Suprapubic skin (tissue), 4 donors: ENCODE measurements at places on chromosomes 16 and 17.

GRCh38 chr16:84236671-84237070 lies 3.1 kb downstream of the KCNG4 start:
- H3K36me3 ChIP-seq = no peaks in the 10 kb centered on the region
- DNase-seq = no peak
- no peak overlapping the region for H3K4me3 ChIP-seq
- H3K27me3 ChIP-seq = peaks cover 2% of the 10 kb centered on the region
- peaks cover 4% of the 10 kb centered on the region for H3K4me1 ChIP-seq
- no peak overlapping the region for H3K27ac ChIP-seq

DNA sequence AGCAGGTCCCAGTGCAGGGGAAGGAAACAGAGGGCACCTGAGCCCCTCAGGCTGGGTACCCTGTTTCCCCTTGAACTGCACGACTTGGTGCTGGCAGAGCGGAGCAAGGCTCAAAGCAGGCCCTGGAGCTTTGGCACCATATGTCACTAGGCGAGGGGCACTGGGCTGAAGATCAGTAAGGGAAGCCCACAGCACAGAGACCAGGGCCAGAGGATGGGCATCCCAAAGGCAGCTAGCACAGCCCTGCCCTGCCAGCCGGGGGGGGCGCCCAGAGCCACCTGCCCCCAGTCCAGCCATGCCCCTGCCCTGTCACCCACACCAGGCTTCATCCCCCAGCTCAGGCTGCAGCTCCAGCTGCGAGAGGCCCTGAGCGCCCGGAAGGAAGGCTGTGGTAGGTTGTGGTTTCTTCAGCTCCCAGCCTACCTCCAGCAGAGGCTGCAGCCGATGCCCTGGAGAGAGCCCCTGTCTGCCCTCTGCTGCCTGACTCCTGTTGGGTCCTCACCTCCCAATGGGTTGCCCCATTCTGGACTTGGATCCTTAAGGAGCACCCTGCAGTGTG lies 10.9 kb downstream of the NHERF1 start:
- DNase-seq = no peak
- H3K27me3 ChIP-seq = no peaks in the 10 kb centered on the region
- H3K36me3 ChIP-seq = peaks cover 5% of the 10 kb centered on the region
- peaks cover 75% of the 10 kb centered on the region for H3K4me1 ChIP-seq

DNA sequence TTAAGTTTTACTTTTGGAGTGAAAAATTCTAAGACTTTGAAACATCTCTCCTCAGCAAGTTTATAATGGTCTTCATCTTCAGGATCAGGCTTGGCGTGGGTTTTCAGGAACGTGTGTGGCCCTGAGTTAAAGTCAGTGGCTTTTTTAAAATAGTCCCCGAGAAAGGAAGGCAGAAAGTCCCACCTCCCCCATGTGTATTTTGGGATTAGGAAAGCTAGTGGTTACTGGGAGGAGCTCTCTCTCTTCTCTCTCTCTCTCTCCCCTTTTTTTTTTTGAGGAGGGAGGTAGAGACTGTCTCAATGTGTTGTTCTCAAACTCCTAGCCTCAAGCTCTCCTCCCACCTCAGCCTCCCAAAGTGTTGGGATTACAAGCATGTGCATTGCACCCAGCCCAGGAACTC lies 213.2 kb downstream of the IRX3 start:
- no peak overlapping the region for H3K27ac ChIP-seq
- no peaks in the 10 kb centered on the region for H3K4me1 ChIP-seq
- no peaks in the 10 kb centered on the region for H3K36me3 ChIP-seq
- DNase-seq = no peak
- H3K4me3 ChIP-seq = no peak overlapping the region

DNA sequence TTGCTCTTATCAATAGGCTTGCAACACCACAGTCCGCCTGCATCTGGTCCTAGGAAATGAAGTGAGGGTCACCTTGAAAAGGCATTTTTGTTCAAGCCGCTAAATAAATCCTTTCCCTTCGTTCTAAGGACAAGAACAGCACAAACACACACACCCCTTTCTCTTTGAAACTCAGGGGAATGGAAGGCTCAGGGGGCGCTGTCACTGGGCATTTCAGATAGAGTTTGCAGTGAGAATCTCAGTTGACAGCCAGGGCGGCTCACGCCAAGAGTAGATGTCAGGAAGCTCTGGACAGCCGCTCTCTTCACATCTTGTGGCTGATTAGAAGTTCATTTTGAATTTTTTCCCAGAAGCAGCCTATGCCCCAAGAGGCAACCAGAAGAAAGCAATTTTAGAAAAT lies 39.8 kb downstream of the ABAT start:
- H3K4me3 ChIP-seq = no peak overlapping the region
- DNase-seq = no peak
- H3K27ac ChIP-seq = no peak overlapping the region
- H3K4me1 ChIP-seq = no peaks in the 10 kb centered on the region
- no peaks in the 10 kb centered on the region for H3K27me3 ChIP-seq
- no peaks in the 10 kb centered on the region for H3K36me3 ChIP-seq

DNA sequence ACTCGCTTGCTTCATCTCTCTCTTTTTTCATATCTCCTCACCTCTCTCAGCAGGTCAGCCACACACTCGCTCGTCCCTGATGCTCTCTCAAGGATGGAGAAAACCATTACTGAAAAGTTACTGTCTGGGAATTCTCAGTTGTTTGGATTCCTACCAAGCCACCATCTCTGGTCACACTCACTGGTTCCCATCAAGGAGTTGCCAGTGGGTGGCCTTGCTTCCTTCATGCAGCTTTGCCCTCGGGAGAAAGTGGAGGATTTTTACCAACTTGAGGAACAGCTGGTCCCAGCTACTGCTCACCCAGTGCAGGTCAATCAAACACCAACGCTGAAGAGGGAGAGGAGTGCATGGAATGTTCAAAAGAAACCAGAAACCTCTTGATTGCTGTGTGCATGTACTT lies 25.3 kb downstream of the MEOX1 start:
- H3K36me3 ChIP-seq = no peaks in the 10 kb centered on the region
- peaks cover 13% of the 10 kb centered on the region for H3K4me1 ChIP-seq
- no peak overlapping the region for H3K27ac ChIP-seq
- no peak overlapping the region for H3K4me3 ChIP-seq
- H3K27me3 ChIP-seq = no peaks in the 10 kb centered on the region

- peaks cover 2% of the 10 kb centered on the region for H3K4me1 ChIP-seq
- DNase-seq = no peak
- H3K27ac ChIP-seq = no peak overlapping the region
- H3K4me3 ChIP-seq = no peak overlapping the region
Measured at GRCh38 chr17:59763861-59764260, 56.4 kb downstream of the VMP1 start.

GRCh38 chr17:75552425-75553294 lies 27.2 kb downstream of the LLGL2 start:
- H3K36me3 ChIP-seq = no peaks in the 10 kb centered on the region
- H3K4me3 ChIP-seq = no peak overlapping the region
- no peaks in the 10 kb centered on the region for H3K27me3 ChIP-seq
- peaks cover 23% of the 10 kb centered on the region for H3K4me1 ChIP-seq

DNA sequence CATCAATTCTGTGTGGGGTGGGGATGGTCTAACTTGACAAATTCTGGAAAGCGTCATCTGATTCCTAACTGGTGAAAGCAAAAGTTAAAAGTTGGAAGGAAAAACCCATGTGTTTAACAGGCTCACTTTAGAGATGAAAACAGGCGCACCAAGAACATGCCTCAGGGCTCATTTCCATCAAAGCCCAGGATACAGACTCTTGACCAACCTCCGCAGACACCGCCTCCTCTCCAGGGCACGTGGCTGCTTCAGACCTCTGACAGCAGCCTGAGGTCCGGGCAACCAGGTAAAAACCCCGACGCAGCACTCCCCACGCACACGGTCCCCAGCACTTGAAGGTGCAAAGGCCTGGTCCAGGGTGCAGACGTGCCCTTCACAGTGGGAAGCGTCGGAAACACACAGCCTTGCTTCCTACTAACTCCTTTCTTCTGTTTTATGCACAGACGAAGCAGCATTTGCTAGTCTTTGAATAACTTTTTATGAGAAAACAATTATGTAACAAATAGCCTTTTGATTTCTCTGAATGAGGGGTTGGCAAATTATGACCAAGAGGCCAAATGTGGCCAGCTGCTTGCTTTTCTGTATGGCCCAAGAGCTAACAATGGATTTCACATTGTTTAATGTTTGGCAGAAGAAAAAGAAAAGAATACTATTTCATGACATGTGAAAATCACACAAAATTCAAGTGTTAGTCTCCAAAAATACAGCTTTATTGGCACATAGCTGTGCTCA lies 44.2 kb upstream of the TRAP1 start:
- peaks cover 92% of the 10 kb centered on the region for H3K36me3 ChIP-seq
- H3K4me1 ChIP-seq = no peaks in the 10 kb centered on the region
- H3K27ac ChIP-seq = no peak overlapping the region
- no peak for DNase-seq
- no peak overlapping the region for H3K4me3 ChIP-seq

DNA sequence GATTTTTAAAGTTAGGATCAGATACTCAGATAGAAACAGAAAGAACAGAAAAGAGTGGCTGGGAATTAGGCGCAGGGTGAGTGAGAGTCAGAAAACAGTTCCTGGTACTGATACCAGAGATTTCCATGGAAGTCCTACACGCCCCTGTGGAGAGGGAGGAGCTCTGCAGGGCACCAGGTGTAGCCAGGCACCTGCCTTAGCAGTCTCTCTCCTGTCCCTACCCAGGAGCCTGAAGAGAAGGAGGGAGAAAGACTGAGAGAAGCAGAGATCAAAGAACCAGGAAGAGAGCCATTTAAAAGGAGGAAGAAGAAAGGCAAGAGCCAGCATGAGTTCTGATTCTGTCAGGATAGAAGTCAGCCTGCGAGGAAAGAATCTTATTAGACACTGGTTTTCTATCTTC lies 65.0 kb downstream of the CBLN1 start:
- no peak overlapping the region for H3K27ac ChIP-seq
- no peaks in the 10 kb centered on the region for H3K36me3 ChIP-seq
